Endodermal cell (in vitro differentiated cells): ENCODE measurements at places on chromosomes 13 and 19. TPM values are rescaled to one million over a fixed set of nuclear protein-coding genes. Genes with fewer than 3 reads are reported as not detected.
A peak's percentile ranks its signal among the peaks of the same experiment; 100 is the strongest.

GRCh38 chr13:100898431-100898830 lies 223.8 kb upstream of the TMTC4 start:
- no peak for DNase-seq

Gene ANKLE1
- total RNA-seq = 2.6 to 6.8 TPM (median 4.6 TPM) in 3 replicates

DNA sequence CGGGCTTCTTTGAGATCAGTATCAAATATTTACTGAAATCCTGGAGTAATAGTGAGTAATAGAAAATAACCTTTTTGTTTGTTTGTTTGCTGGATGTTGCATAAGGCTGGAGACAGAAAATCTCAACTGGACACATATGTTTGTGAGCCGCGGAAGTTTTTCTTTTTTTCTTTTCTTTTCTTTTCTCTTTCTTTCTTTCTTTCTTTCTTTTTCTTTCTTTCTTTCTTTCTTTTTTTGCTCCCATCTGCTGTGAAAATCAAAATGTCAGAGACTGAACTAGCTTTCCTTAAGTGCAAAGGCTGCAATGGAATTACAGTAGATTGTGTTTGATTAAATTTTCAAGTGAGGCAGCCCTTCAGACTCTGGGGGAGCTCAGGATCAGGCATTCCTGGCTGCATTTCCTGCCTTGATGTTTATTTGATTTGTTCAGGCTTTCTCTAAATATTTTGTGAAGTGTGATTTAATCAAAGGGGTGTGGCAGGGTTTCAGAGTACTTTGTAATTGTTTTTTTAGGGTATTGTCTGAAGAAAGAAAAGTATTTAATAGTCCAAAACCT lies 319 bp downstream of the FRY start:
- no peak for DNase-seq

DNA sequence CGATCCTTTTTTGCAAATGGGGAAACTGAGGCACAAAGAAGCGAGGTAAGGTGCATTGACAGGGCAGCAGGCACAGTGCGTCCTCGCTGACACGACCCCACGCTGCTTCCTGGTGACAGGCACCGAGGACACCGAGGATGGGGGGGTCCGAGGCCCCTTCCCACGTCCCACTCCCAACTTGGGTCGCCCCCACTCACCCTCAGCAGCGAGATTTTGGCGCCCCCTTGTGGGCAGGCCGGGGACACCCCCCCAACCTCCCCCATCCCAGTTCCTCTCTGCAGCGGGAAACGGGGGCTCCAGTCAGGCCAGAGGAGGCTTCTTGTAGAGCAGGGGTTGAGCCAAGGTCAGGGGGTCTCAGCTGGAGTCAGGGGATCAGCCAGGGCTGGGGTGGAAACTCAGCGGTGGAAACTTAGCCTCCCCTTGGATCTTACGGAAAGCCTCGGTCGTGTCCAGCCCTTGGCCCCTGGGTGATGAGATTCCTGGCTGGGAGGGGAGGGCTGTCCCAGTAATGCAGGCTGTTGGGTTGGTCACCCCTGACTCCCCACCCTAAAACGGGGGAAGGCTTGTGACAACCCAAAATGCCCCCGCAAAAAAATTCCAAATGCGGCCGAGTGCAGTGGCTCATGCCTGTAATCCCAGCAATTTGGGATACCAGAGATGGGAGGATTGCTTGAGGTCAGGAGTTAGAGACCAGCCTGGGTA lies 8.2 kb downstream of the SMIM24 start:
- peak; percentile 80 for DNase-seq

Gene METTL21C
- total RNA-seq = not detected in 2 replicates

Gene KLK3
- not detected in 2 replicates for total RNA-seq

- DNase-seq = no peak
Observed at GRCh38 chr13:99135591-99135990, 65.1 kb upstream of the UBAC2 start.

- DNase-seq = peak; percentile 99
Observed at GRCh38 chr19:14496029-14496833, at the start of gene GIPC1. Gene GIPC1 (minus strand): TSS chr19:14496127. CDS start chr19:14482976, 13,151 bp downstream.

DNA sequence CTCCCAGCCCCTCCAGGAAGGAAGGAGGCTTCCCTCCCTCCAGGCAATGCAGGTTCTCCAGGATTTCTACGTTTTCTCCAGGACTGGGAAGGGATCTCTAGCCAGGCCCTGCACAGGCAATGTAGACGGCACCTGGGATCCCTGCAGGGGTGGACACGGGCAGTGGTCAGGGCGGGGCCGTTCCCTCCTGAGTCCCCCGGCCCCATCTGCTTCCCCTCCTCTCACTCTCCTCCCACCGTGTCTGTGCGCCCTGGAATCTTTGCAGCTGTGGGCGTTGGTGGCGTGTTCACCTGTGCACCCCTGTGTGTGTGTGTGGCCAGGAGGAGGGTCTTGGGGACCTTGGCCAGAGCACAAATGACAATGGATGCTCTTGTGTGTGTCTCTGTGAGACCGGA lies 10.0 kb downstream of the NRTN start:
- DNase-seq = no peak

DNA sequence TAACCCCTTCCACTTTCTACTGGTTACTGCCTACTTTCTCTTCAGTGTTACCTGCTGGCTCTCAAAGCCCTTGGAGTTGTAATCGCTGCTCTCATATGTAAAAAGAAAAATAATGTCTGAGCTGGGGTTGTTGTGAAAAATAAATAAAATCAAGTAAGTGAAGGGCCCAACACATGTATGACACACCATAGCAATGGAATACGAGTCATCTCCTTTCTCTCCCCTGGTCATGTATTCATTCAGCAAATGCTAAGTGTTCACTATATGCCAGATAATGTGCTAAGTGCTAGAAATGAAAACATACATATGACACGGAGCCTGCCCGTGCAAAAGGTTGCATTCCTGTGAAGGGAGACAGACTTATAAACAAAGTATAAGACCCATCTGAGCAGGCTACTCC lies 535.0 kb downstream of the RFC3 start:
- DNase-seq = no peak

DNA sequence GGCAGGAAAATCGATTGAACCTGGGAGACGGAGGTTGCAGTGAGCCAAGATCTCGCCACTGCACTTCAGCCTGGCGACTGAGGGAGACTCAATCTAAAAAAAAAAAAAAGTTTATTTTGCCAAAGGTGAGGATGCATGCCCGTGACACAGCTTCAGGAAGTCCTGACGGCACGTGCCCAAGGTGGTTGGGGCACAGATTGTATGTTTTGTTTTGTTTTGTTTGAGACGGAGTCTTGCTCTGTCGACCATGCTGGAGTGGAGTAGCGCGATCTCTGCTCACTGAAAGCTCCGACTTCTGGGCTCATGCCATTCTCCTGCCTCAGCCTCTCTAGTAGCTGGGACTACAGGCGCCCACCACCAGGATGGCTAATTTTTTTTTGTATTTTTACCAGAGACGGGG lies 3.3 kb upstream of the ZNF552 start:
- no peak for DNase-seq

GRCh38 chr13:111629457-111629856 lies 309.0 kb downstream of the TEX29 start:
- DNase-seq = no peak

DNA sequence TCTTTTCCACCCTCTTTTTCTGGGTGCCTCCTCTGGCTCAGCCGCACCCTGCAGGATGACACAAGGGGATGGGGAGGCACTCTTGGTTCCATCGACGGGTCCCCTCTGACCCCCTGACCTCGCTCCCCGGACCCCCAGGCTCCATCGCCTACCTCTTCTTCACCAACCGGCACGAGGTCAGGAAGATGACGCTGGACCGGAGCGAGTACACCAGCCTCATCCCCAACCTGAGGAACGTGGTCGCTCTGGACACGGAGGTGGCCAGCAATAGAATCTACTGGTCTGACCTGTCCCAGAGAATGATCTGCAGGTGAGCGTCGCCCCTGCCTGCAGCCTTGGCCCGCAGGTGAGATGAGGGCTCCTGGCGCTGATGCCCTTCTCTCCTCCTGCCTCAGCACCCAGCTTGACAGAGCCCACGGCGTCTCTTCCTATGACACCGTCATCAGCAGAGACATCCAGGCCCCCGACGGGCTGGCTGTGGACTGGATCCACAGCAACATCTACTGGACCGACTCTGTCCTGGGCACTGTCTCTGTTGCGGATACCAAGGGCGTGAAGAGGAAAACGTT lies 24.0 kb downstream of the LDLR start:
- DNase-seq = no peak

GRCh38 chr19:49857061-49857837 lies 6.3 kb downstream of the PTOV1 start:
- DNase-seq = peak; percentile 68

- DNase-seq = no peak
Observed at GRCh38 chr13:29760544-29760943, 89.9 kb downstream of the UBL3 start.

DNA sequence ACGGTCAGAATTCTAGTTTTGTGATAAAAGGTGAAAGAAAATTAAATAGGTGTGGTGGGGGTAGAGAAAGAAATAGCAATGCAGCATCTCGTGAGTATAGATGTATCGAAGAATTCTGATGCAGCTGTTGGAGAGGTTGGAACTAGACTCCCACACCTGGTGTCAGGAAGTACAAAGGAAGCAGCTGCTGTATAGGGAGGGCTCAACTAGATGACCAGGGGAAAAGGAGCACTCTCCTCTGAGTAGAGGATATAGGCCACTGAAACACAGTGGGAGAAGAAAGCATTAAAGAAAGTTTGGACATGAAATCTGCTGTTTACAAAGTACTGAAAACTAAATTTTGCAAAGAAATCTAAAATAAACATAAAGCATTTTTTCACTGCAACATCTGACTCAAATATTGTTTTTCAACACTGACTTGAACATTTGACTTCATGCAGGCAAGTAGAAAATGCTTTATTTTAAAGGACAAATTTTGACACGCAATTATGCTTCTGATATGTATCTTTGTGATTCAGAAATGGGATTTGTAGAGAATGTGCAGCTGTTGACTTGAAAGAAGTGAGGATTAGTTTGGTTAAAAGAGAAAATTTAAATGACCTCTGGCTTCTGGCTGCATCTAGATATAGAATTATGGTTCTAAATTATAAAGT lies 82.2 kb downstream of the MIPEP start:
- no peak for DNase-seq

Gene TTC9B
- not detected in 2 replicates for total RNA-seq

DNA sequence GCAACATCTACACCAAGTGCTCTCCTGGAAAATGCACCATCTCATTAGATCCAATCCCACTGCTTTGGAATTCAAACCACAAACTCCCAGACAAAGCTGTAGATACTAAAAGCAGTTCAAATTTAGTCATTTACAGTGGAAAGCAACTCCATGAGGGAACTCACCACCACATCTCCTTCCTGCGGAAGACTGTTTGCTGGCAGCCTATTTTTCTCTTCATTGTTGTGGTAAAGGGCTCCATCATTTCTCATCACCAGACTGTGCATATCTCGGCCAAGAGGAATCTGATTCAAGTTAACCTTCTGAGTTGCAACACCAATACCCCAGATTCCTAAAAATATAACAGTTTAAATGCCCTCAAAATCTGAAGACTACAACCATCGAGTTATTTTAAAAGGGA lies 8.4 kb downstream of the SPRYD7 start:
- DNase-seq = no peak
